A549 treated with AZD2906 at 1 μM for 4 hours (cell line): ENCODE measurements at places on chromosomes 5 and 9. TPM values are rescaled to one million over a fixed set of nuclear protein-coding genes. Genes with fewer than 3 reads are reported as not detected.

The SPINK7 gene
- not detected in 5 replicates for total RNA-seq

The PAEP gene
- 0.24 to 0.43 TPM (median 0.26 TPM) in 5 replicates for total RNA-seq

The EPB41L4B gene
- 26.1 to 29.4 TPM (median 26.8 TPM) in 5 replicates for total RNA-seq

The TAL2 gene
- total RNA-seq = 0.12 to 0.51 TPM (median 0.14 TPM) in 3 of 5 replicates, not detected in the others

The S1PR3 gene
- 89.8 to 95.1 TPM (median 93.5 TPM) in 5 replicates for total RNA-seq

The SH2D3C gene
- total RNA-seq = 0.05 to 0.16 TPM (median 0.08 TPM) in 4 of 5 replicates, not detected in the other

The RPL37 gene
- 2,664 to 2,779 TPM (median 2,727 TPM) in 5 replicates for total RNA-seq
